ENCODE measurements at places on chromosomes 11 and 22.
A peak's percentile ranks its signal among the peaks of the same experiment; 100 is the strongest.

- ATAC-seq = no peak
Measured at GRCh38 chr11:104075091-104075490, 38.7 kb downstream of the DDI1 start.

GRCh38 chr11:100624346-100624745 is 62.7 kb upstream of the ARHGAP42 start:
- ATAC-seq = no peak

DNA sequence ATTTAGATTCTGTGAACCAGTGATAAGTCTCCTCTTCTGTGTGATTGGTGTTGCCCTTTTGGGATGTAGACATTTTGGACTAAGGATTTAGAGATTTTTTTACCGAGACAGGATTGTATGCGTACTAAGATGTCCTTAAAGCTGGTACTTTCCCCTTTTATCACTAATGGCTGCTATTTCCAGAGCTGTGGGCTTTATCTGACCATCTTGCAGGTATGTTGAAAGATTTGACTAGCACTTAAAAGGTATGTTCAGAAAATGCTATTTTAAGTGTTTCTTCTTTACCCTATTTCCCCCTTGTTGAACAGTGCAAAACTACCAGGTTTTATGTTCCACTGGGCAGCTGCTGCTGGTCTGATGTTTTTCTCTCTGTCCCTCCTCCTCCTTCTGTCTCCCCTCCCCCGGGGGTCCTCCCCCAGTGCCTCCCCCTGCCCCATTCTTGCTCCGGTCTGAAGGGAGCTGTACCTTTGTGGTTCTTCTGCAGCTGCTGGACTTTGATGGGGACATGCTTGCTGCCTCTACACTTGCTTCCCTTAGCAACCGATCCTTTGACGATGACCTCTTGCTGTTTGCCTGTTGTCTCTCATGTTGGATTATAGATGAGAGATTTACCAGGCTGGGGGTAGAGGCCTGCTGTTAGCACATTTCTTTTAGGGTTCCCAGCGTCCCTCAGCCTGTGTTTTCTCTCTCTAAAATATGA is 59.6 kb downstream of the ZNRF3 start:
- no peak for ATAC-seq

- ATAC-seq = peak; percentile 80
Measured at GRCh38 chr11:121418625-121419114, 33.4 kb upstream of the SORL1 start.
